ENCODE measurements at places on chromosomes 4 and X.

DNA sequence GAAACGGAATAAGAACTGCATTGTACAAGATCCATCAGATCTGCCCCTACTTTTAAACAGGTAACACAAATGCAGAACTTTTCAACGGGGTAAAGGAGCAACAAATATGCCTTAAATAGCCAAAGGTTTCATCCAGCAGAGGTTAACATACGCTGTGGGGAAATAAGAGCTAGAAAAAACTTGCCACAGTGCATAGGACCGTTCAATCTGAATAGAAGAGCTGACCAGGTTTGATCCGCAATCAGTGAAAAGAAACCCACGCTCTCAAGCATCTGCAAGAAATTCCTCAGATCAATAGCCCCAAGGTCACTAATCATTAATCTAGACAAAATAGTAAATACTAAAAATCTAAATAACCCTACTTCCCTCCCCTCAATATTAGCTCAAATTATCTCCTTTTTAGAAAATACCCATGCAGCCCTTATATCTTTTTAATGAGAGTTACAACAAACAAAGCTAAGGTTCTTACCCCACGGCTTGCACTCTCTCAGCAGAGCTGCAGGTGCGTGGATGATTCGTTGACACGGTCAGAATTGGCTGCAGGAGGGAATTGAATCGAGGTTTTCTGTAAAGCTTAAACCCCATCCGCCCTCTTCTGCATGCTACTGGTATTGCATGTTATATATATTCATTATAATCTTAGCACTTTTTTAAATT lies at the start of gene TLR10:
Gene TLR10 (minus strand): TSS at position 539 of the 657 bp plus-strand sequence. CDS start 7,400 bp downstream, outside the sequence.
- no peak for DNase-seq

GRCh38 chr4:37258221-37258620 lies 13.7 kb downstream of the NWD2 start:
- DNase-seq = no peak

DNA sequence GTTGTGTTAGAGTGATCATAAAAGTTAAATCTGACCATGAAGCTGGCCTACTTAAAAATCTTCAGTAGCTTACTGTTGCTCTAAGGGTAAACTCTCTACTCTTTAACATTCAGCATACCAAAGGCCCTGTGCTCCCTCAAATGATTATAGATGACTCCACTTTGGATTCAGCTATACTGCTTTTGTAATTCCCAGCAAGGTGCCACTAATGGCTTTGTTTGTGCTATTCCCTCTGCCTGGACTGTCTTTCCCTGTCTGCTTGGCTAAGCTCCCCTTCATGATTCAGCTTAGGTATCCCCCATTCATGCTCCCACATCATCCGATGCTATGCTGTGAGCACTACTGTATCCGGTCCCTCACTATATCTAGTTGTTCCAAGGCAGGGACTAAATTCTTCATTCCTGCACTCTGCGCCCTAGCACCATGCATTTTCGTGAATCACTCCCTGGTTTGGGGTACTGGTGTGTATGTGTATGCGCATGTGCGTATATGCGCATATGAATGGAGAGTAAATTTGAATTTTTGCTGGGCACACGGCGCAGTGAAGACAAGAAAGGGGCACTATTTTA lies 453 bp upstream of the PBDC1 start:
- DNase-seq = no peak

DNA sequence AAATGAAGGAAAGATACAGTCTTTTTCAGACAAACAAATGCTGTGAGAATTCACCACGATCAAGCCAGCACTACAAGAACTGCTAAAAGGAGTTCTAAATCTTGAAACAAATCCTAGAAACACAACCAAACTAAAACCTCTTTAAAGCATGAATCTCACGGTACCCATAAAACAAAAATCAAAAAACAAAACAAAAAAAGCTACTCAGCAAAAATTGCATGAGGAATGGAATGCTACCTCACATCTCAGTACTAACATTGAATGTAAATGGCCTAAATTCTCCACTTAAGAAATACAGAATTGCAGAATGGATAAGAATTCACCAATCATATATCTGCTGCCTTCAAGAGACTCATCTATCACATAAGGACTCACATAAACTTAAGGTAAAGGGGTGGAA lies 300.1 kb downstream of the NAF1 start:
- no peak for DNase-seq

DNA sequence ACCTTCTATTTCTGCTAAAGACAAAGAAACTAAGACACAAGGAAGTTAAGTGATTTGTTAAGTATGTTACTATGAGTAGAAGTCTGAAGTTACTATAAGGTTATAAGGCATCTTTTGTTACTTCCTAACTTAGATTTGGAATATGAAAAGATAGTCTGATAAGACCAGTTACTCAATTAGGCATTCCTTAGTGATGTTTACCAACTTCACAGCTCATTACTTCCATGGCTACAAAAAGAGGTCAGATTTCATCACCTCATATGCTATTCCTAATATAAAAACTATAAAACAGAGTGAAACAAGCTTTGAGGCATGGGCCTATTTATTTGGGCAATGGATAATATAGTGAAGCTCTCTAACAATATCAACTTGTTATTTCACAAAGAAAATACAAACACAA lies 143.1 kb downstream of the TBCK start:
- DNase-seq = no peak

GRCh38 chr4:78057135-78057599 lies at the start of gene FRAS1:
Gene FRAS1, plus strand, starts transcription at chr4:78057323. Its CDS starts 687 bp downstream, at chr4:78058010.
- peak; percentile 22 for DNase-seq

GRCh38 chr4:20109391-20109790 lies 142.3 kb upstream of the SLIT2 start:
- no peak for DNase-seq

DNA sequence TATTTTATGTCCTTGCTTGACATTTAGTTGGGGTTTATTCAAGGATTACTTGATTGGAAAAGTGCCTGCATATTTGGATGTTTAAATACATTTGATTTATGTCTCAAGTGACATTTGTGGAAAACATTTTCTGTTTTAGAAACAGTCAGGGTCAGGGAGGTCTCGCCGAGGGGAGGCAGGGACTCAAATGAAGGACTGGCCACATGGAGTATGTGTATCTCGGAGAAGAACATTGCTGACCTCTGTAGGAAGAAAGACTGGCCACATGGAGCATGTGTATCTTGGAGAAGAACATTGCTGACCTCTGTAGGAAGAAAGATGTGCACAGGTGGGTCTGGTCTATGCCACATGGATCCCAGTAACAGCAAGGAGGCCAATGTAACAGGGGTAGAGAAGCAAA lies 233.6 kb downstream of the TRIML1 start:
- no peak for DNase-seq

DNA sequence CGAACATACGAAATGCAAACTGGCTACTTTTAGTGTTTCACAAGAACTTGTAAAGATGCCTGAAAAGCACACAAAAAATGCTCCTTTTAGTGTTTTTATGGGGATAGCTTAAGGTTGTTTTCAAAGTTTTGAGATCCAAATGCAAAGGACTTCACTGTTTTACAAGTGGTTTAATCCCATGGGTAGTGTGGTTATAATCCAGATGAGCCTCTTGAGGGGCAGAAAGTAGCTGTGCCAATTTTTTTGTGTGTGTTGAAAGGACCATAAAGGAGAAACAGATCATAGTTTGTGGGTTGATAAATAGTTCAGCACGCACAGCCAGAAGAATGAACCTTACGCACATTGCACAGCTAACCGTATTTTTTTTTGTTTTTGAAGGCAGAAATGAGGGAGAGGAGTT lies 126.9 kb upstream of the GIMD1 start:
- no peak for DNase-seq

GRCh38 chrX:114842181-114842580 lies 175.2 kb downstream of the IL13RA2 start:
- DNase-seq = no peak

- DNase-seq = no peak
Measured at GRCh38 chr4:38529189-38530115, 134.5 kb upstream of the KLF3 start.

Data from upper lobe of left lung (tissue), 6 donors.